ENCODE measurements at places on chromosomes 16 and 17.
A peak's percentile ranks its signal among the peaks of the same experiment; 100 is the strongest.

DNA sequence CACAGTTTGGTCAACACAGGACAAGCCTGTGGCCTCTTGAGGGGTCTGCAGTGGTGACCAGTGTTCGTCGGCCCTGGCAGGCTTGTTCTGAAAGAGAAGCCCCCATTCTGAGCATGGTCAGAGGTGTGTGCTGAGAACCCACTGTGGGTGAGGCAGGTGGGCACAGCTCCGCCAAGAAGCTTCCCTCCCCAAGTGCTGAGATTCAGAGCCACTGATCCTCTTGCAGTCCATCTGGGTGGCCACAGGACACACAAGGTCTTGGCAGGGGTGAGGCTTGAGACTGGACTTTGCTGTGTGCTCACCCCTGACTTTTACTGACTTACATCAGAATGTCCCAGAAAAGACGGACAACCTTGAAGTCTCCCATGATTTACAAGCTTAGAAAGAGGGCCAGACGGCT is 18.7 kb downstream of the MPRIP start:
- DNase-seq = no peak

DNA sequence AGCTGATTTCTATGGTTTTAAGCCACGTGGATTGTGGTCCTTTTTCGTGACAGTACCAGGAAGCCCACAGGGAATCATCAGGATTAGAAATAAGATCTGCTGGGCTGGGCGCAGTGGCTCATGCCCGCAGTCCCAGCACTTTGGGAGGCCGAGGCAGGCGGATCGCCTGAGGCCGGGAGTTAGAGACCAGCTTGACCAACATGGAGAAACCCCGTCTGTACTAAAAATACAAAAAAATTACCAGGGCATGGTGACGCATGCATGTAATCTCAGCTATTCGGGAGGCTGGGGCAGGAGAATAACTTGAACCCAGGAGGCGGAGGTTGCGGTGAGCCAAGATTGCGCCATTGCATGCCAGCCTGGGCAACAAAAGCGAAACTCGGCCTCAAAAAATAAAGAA is 6.5 kb downstream of the NMRAL1 start:
- no peak for DNase-seq

DNA sequence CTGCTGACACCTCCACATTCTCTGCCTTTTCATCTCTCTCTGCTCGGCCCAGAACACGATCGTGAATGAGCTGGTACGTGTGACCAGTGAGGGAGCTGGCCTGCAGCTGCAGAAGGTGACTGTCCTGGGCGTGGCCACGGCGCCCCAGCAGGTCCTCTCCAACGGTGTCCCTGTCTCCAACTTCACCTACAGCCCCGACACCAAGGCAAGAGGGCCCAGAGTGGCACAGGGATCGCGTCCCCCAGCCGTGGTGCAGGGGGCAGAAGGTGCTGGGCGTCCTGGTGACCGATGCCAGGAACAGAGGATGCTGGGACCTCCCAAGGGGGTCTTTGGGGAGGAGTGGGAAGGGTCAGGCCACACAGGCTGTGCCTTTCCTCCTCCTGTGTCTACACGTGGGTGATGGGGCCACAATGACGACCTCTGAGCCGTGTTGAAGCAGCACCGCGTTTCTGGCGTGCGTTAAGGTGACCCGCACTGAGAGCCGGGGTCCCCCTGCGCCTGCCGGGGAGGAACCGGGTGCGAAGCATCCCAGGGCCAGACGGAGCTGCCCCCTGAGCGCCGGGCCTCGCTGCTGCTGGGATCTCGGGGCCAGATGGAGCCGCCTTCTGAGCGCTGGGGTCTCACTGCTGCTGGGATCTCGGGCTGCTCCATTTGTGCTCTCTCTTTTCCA is 17.4 kb downstream of the GAA start:
- DNase-seq = peak; percentile 41

GRCh38 chr17:2283302-2283701 is 20.3 kb downstream of the SMG6 start:
- no peak for DNase-seq

DNA sequence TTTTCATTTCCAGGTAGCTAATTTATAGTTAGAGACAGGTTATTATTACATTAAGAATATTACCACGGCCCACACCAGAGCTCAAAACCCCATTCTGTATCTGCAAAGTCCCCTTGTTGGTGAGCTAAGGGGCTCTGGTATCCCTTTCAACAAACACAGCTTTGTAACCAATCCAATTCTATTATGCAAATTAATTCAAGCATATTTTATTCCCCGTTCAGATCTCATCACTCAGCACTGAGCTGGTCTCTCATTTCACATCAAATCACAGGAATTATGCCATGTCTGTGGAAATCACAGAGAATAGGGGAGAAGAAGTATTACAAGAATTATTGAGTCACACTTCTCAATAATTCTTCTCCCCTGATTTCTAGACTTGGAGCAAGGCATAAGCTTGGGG is 111.7 kb downstream of the CDH11 start:
- no peak for DNase-seq

- DNase-seq = no peak
Observed at GRCh38 chr17:35679007-35679682, 52.3 kb upstream of the RASL10B start.

DNA sequence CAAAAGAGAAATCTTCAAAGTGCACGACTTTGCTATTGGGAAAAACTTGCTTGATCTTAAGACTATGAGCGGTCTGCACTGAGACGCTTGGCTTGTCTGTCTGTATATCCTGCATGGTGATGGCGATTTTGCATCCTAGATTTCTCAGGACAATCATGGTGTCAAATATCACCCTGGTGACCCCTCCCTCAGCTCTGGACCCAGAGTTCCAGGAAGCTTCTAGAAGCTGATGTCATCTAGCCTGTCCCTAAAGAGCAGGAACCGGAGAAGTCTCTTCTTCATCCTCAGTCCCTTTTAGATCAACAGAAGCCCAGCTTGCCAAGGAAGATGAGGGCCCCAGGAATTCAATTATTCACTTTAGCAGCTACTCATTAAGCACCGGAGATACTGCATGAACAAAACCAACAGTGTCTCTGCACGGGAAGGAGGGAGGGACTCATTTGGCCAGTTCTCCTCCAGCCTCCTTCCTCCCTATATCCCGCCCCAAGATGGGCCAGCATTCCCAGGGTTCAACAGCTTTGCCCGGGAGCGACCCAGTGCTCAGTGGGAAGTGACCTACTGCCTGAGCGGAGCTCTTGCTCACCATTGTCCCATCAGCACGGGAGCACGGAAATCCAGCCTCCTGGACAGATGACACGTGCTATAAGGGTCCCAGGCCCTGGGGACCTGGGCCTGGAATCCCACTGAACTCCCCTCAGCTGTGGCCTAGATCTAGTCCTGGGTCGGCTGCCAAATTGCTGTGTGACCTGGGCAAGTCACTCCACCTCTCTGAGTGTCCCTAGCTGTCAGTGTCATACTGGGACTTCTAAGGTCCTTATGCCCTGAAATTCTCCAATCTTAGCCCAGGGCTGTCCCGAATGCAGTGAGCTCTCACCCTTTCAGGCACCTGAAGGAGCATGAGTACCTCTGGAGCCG is 3.8 kb downstream of the EMP2 start:
- no peak for DNase-seq

DNA sequence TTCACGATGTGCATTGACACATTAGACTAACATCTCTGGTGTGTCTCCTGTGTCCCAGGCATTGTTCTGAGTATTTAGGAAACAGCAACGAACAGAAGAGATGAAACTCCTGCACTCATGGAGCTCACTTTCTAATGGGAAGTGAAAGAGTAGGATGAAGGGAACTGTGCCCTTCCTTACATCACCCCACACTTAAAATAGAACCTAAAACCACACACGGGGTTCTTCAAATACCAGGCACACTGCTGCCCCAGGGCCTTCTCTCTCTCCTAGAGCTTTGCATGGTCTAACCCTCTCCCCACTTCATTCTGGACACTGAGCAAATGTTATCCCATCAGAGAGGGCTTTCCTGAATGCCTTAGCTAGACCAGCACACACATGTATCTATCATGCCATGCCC is 33.7 kb downstream of the TRIM25 start:
- no peak for DNase-seq

DNA sequence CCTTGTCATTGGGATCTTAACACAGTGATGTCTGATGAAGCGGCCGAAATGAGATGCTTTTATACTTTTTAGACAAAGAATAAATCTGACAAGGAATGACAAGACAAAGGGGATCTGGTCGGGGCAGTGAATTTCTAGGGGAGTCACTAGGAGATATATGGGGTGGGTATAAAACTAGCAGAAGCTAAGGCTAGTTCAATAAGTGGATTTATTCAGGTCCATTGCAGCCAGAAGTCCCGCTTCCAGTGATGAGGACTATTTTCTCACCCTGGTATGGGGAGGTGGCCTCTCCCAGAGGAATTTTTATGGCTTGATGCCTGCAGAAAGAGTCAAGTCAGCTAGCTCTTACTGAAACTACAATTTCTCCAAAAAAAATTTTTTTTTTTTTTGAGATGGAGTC is 23.9 kb downstream of the SLC38A8 start:
- no peak for DNase-seq

- no peak for DNase-seq
Observed at GRCh38 chr17:18122990-18123753, 14.6 kb downstream of the MYO15A start.

DNA sequence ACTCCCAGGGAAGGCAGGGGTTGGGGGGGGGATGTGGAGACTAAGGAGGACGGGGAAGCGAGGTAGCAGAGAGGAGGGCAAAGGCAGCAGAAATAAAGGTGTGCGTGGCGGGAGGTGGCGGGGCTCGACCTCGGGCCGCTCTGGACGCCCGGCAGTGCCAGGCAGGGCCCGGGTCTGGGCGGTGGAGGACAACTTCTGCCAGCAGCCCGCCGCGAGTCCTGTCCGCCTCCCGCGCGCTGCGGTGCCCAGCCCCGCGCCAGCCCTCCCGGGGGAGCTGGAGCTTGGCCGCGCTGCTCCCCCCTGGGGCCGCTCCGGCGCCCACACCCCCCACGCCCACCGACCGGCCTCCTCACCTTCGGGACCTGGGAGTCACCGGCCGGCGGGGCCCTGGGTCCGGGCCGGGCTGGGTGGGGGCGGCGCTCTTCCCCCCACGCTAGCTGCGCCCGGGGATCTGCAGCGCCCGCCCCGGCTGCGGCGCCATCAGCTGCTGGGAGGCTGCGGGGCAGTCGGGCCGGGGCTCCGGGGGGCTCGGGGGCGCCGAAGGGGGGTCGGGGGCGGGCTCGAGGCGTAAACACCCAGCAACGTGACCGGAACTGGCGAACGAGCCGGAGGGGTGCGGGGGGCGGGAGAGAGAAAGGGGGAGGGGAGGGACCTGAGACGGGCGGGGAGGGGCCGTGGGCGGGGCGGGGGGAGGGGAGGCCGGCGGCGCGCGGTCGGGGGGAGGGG is at the start of gene CCDC92B:
CCDC92B (minus strand) TSS at position 595 of the 726 bp plus-strand sequence. CDS start 14,507 bp downstream, outside the sequence.
- DNase-seq = peak; percentile 88

DNA sequence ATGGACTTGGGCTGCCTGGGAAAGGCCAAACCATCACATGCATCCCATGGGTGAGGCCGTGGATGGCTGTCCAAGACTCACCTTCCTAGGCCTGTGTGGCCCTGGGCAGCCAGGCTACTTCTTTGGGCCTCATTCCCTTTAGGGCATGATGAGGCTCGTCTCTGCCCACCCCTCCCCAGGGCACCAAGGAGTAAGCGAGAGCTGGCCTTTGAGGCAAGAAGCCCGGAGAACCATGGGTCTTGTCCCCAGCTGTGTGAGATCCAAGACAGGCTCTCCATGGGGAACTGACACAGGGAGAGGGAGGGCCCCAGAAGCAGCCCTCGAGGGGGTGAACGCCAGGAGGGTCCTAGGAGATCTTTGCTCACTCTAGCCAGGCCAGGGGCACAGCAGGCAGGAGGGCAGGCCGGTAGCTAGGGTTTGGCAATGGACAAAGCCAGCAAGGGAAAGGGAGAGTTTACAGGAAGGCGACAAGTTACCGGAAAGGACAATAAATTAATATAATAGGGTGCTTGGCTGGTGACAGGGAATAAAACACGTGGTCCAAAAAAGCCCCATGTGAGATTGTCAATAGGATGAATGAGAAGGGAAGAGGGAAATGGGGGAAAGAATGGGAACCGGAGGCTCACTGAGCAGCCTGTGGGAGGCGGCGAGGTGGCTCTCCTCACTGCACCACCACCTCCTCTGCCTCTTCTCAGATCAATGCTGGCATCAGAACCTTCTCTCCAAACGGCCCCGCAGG is 119.1 kb downstream of the SDK2 start:
- no peak for DNase-seq

DNA sequence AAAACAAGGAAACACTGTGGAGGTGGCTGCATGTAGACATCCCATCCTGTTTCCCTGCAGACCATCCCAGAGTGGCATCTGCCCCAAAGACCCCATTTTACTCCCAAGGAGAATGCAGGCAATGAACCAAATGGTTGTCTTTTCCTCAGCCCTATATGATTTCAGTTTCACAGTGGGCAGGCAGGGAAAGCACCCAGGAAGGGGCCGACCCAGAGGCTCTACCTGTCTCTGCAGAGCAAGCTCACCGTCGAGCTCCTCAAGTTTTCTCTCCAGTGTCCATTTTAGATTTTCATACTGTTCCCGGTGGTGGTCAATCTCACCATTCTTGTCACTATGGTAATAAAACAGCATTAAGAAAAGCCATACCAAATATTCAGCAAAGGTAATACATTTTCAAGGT is 14.6 kb downstream of the CCDC57 start:
- DNase-seq = no peak

DNA sequence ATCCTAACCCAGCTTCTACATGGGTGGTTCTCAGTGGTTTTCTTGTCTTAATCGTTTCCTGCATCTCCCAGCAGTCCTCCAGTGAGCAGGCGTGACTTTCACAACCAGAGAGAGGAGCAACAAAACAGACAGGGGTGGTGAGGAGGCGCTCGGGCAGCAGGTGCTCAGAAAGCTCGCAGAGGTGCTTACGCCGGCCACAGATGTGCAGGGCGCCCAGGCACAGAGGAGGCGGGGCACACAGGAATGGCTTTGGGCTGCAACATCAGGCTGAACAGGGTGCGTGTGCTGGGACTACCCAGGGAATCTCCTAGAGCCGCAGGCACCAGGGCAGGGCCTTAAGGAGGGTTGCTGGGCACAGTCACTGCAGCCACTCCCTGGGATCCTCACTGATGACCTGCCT is 32.6 kb downstream of the KLHDC4 start:
- no peak for DNase-seq
